Lung (tissue), 17 donors: ENCODE measurements at places on chromosomes 3 and 15. TPM values are rescaled to one million over a fixed set of nuclear protein-coding genes. Genes with fewer than 3 reads are reported as not detected.

The TMEM44 gene
- 17.7 TPM for total RNA-seq

DNA sequence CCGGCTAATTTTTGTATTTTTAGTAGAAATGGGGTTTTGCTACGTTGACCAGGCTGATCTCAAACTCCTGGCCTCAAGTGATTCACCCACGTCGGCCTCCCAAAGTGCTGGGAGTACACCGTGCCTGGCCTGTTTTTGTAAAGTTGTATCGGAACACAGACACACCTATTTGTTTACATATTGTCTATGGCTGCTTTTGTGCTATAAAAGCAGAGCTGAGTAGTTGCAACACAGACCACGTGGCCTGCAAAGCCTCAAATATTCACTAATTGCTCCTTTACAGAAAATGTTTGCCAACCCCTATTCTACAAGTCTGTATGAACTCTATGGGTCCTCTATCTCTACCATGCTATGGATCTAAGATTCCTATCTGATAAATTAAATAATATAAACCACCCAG, 175.5 kb downstream of the CADPS start:
- no peak overlapping the region for H3K4me3 ChIP-seq
- H3K27ac ChIP-seq: no peak overlapping the region
- no peaks in the 10 kb centered on the region for H3K4me1 ChIP-seq
- H3K27me3 ChIP-seq: no peaks in the 10 kb centered on the region
- H3K36me3 ChIP-seq: no peaks in the 10 kb centered on the region

- H3K4me3 ChIP-seq: no peak overlapping the region
- no peaks in the 10 kb centered on the region for H3K4me1 ChIP-seq
- H3K27me3 ChIP-seq: no peaks in the 10 kb centered on the region
- no peak for DNase-seq
Observed at GRCh38 chr3:166734734-166735133, 645.4 kb downstream of the ZBBX start.

The CCDC54 gene
- total RNA-seq: not detected

GRCh38 chr3:48747706-48748105, 30.7 kb upstream of the IP6K2 start:
- H3K4me1 ChIP-seq: no peaks in the 10 kb centered on the region
- H3K4me3 ChIP-seq: no peak overlapping the region
- DNase-seq: no peak

GRCh38 chr3:11653298-11654055, 9.8 kb upstream of the VGLL4 start:
- no peak overlapping the region for H3K27ac ChIP-seq
- H3K27me3 ChIP-seq: no peaks in the 10 kb centered on the region
- no peak for DNase-seq
- H3K4me3 ChIP-seq: no peak overlapping the region

DNA sequence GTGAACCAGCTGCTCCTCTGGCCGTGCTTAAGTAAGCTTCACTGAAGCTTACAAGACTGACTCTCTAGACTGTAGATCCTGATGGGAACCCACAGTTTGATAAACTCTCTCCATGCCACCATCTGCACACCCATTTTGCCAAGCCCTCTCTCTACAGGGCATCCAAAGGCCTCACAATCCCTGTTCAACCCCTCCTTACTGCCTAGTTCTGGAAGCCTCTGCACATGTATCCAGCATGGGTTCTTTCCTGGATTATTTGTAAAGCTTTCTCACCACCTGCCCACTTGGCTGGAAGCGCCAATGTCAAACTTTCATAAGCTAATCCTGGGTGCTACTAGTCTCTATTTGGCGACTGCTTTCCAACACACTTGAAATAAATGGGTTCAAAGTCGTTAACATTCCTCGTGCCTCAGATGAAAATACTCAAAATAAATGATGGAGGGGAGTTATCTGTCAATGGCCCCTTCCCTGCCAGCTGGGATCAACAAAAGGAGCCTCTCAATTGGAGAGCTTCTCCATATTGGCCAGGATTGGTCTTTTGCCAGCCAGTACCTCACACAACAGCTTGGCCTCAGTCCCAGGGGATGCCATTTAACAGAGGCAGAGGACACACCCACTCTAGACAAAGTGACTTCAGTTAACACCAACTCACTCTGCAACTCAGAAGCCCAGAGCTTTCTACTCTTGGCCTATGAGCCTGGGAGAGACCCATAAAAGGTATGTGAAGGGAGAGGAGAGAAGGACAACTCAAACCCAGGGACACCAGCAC, 48.1 kb downstream of the SH3BP5 start:
- peak; percentile 36 for DNase-seq
- no peak overlapping the region for H3K4me3 ChIP-seq
- no peaks in the 10 kb centered on the region for H3K36me3 ChIP-seq
- H3K27me3 ChIP-seq: no peaks in the 10 kb centered on the region
- no peaks in the 10 kb centered on the region for H3K4me1 ChIP-seq
- no peak overlapping the region for H3K27ac ChIP-seq

- no peak overlapping the region for H3K4me3 ChIP-seq
- no peaks in the 10 kb centered on the region for H3K27me3 ChIP-seq
- DNase-seq: no peak
- no peaks in the 10 kb centered on the region for H3K36me3 ChIP-seq
- peak overlapping the region; percentile 23 for H3K27ac ChIP-seq
Observed at GRCh38 chr3:196192036-196192523, 19.1 kb downstream of the ZDHHC19 start.

GRCh38 chr3:122512284-122512683, 2.5 kb downstream of the KPNA1 start:
- no peaks in the 10 kb centered on the region for H3K36me3 ChIP-seq
- no peak overlapping the region for H3K27ac ChIP-seq
- peaks cover 3% of the 10 kb centered on the region for H3K4me1 ChIP-seq
- no peak overlapping the region for H3K4me3 ChIP-seq
- no peak for DNase-seq
- H3K27me3 ChIP-seq: no peaks in the 10 kb centered on the region

The WDR49 gene
- 33.9 TPM for total RNA-seq

DNA sequence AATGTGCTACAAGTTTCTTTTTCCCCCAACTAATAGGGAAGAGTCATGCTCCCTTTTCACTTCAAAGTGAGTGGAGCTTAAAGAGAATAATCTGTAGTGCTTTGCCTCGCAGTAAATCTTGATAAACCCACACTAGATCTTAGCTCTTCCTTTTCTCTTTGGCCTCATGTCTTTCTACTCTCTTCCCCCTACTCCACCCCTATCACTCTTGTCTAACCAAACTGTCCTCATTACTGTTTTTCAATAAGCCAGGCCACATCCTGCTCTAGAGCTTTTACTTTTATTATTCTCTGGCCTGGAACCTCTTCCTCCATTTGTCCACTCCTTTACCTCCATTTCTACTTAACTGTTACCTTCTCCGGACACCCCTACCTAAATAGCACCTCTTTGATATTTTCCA, 291.0 kb upstream of the SATB1 start:
- H3K27me3 ChIP-seq: no peaks in the 10 kb centered on the region
- no peaks in the 10 kb centered on the region for H3K4me1 ChIP-seq
- no peaks in the 10 kb centered on the region for H3K36me3 ChIP-seq
- no peak overlapping the region for H3K27ac ChIP-seq

GRCh38 chr3:55074796-55075195, 146.9 kb upstream of the LRTM1 start:
- H3K36me3 ChIP-seq: no peaks in the 10 kb centered on the region
- H3K27ac ChIP-seq: no peak overlapping the region
- H3K27me3 ChIP-seq: no peaks in the 10 kb centered on the region
- peak; percentile 64 for DNase-seq
- no peak overlapping the region for H3K4me3 ChIP-seq
- H3K4me1 ChIP-seq: peaks cover 11% of the 10 kb centered on the region

The CPNE9 gene
- not detected for total RNA-seq

- peaks cover 5% of the 10 kb centered on the region for H3K36me3 ChIP-seq
- H3K4me3 ChIP-seq: no peak overlapping the region
- peak overlapping the region; percentile 21 for H3K27ac ChIP-seq
- DNase-seq: peak; percentile 15
- peaks cover 5% of the 10 kb centered on the region for H3K4me1 ChIP-seq
- H3K27me3 ChIP-seq: no peaks in the 10 kb centered on the region
Observed at GRCh38 chr15:29756358-29757267, 65.7 kb downstream of the TJP1 start.

DNA sequence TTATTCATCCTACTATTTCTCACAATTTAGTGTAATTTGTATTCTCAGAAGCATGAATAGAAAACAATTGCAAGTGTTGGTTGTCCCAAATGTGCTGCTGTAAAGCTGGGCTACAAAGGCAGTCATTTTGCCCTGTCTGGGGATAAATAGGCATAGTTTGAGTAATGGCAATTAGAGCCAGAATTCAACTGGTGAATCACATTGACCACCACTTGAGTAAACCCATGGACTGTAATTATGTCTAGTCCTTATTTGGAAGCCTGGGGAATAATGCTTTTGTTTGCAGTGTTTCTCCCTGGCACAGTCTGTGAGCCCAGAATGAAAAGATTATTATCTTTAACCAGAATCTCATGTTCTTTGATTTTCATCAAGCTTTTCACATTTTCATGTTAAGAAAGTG, 30.5 kb upstream of the CHL1 start:
- H3K4me3 ChIP-seq: no peak overlapping the region
- H3K4me1 ChIP-seq: no peaks in the 10 kb centered on the region
- no peak for DNase-seq
- no peaks in the 10 kb centered on the region for H3K27me3 ChIP-seq
- H3K36me3 ChIP-seq: no peaks in the 10 kb centered on the region
- H3K27ac ChIP-seq: no peak overlapping the region

DNA sequence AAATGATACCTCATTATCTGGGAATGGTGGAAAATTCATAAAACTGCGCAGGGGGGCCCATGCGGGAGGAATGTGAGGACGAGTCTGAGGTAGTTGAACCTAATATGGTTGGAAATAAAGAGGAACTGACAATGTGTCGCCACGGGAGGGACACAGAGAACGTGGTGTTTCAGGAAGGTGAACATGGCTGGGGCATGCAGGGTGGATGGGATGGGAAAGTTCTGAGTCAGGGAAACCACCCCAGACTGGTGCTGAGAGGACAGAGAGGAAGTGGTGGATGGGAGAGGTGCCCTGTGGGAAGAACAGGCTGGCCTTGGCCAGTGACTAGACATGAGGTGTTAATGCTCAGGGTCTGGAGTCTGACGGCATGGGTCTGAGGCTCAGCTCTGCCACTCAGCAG, 137.1 kb upstream of the WNT5A start:
- no peaks in the 10 kb centered on the region for H3K4me1 ChIP-seq

The USP50 gene
- total RNA-seq: 0.34 TPM

DNA sequence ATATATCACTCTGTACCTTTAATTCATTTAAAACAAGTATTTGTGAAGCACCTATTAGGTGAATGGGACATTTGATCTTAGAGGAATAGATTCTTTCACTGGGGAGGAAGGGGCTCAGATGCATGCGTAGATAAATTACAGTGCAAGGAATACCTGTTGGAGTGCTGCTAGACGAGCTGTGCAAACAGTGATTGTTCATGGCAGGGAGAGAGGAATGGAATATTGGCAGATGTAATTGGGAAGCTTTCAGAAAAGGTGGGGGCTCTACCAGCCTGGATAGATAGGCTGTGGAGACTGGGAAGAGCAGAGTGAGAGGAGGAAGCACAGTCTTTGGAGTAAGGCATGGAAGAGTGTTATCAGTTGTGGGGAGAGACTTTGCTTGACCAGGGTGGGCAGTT, 116.8 kb downstream of the AKAP13 start:
- peaks cover 6% of the 10 kb centered on the region for H3K4me1 ChIP-seq
- H3K27ac ChIP-seq: no peak overlapping the region
- no peak overlapping the region for H3K4me3 ChIP-seq
- H3K27me3 ChIP-seq: no peaks in the 10 kb centered on the region

The C3orf20 gene
- 0.14 TPM for total RNA-seq

GRCh38 chr3:8838234-8838633, 68.8 kb upstream of the OXTR start:
- H3K27ac ChIP-seq: no peak overlapping the region
- H3K4me3 ChIP-seq: no peak overlapping the region
- no peaks in the 10 kb centered on the region for H3K36me3 ChIP-seq
- DNase-seq: no peak

DNA sequence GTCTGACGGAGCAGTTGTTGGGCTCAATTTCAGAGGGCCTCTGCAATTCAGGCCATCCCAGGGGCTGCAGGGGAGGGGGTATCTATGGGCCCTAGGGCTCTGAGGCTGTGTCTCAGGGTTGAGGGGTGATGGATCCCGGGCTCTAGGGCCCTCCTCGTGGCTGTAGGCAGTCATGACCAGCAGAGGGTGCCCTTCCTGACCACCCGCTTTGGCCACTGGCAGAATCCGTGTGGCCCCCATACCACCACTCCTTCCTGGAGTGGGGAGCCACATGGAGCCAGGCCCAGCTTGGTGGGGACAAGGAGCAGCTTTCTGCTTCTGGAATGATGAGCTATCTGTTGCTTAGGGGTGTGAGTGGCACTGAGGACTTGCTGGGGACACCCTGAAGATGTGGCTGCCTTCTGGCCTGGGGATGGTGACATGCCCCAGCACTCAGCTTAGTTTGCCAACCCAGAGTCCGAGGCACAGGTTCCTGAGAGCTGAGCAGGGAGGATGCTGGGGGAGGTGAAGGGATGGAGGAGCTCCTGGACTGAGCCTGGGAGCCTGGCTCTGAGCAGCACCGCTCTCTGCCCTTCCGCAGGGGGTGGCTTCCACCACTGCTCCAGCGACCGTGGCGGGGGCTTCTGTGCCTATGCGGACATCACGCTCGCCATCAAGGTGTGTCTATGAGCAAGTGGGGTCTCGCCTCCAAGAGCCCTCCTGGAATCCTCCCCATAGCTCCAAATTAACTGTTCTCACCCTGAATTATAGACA, 20.2 kb downstream of the HDAC11 start:
- no peak overlapping the region for H3K4me3 ChIP-seq
- no peak overlapping the region for H3K27ac ChIP-seq

DNA sequence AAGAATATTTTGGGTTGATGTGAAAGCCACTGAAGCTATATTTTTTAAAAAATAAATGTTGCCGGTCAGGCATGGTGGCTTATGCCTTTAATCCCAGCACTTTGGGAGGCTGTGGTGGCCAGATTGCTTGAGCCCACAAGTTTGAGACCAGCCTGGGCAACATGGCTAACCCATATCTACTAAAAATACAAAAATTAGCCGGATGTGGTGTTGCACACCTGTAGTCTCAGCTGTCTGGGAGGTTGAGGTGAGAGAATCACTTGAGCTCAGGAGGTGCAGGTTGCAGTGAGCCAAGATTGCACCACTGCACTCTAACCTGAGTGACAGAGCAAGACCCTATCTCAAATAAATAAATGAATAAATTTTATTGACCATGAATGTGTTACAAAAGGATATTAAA, 39.6 kb downstream of the GOLM2 start:
- H3K36me3 ChIP-seq: no peaks in the 10 kb centered on the region
- no peak overlapping the region for H3K4me3 ChIP-seq
- no peaks in the 10 kb centered on the region for H3K27me3 ChIP-seq
- no peak overlapping the region for H3K27ac ChIP-seq

- H3K27ac ChIP-seq: no peak overlapping the region
- no peaks in the 10 kb centered on the region for H3K36me3 ChIP-seq
- H3K4me3 ChIP-seq: no peak overlapping the region
- H3K27me3 ChIP-seq: no peaks in the 10 kb centered on the region
Observed at GRCh38 chr15:63083541-63083940, 38.1 kb upstream of the LACTB start.

The MB21D2 gene
- 6.3 TPM for total RNA-seq
